A172 (cell line): ENCODE measurements at places on chromosomes 5 and 9. TPM values are rescaled to one million over a fixed set of nuclear protein-coding genes. Genes with fewer than 3 reads are reported as not detected.

DNA sequence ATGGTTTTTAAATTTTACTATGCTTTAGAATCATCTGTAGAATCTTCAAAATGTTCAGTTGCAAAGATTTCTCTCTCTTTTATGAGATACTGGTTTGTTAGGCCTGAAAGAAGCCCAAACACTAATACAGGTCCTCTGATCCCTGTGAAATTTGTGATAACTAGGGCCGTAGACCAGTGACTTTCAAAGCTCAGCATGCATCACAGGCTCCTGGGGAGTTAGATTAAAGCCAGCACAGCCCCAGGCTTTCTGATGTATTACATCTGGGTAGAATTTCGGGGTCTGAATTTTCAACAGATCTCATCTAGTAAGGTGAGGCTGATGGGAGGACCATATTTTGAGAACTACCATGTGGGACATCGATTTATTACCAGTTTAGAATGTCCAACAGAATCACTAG lies 194.1 kb upstream of the PTPRD start:
- no peak for DNase-seq

Gene IRX2
- total RNA-seq = not detected in 2 replicates

DNA sequence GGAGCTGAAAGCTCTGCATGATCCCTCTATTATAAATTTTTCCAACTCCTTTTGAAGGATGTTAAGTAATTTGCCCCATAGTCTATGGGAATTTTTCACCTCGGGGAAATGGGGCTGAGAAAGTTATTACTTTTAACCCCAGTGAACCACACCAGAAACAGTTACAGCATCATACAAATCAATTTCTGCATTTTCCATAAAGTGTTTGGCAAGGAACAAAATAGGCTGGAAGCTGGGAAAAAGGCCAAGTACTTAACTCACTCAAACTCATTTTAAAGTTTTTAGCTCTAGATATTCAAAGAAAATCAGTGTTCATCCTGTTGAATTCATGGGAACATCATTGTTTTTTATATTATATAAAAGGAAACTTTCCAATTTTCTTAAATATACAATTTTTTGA lies 160.9 kb downstream of the SH3GL2 start:
- no peak for DNase-seq

DNA sequence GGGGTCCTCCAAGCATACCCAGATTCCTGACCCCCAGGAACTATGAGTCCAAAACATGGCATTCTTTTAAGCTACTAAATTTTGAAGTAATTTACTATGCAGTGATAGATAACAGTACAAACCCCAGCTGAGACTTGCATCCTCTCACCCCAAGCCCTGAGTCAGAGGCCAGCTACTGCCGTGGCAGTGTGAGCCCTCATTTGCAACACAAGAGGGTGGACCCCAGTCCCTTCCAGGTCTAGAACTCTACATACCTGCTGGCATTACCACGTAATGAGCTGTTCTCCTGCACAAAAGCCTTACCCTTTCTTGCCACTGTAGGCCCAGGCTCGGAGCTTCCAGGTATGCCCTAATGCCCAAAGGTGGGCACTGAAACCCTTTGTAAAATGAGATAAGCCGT lies 108.6 kb upstream of the ERCC6L2 start:
- no peak for DNase-seq

DNA sequence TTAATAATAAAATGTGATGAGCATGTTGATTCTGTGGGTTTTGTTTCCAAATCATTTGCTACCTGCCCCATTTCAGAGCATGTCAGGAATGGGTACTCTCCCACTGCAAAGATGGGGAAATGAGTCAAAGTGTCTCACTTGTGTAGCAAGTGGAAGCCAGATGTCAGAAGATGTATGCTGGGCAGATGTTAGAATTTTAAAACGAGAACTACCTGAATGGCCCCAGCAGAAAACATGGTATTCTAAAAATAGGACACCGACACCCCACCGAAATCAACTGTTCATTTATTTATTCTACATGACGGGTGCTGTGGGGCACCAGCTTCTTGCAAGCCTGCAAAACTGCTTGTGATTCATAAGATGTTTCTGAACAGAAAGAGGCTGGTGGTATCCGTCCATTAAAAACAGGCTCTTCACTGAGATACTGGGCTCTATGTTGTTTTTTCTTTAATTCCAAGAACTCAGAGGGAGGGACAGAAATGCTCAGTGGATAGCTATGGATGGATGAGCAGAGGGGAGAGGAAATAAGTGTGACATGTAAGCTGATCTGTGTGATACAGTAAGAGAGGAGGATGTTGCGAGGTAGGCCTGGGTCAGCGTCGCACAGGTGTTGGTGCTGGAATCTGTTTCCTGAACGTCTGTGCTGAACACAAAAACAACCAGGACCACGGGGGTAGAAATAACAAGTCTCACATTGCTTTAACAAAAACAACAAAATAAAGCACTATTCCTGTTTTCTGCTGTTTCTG lies 157.2 kb downstream of the EFNA5 start:
- no peak for DNase-seq

DNA sequence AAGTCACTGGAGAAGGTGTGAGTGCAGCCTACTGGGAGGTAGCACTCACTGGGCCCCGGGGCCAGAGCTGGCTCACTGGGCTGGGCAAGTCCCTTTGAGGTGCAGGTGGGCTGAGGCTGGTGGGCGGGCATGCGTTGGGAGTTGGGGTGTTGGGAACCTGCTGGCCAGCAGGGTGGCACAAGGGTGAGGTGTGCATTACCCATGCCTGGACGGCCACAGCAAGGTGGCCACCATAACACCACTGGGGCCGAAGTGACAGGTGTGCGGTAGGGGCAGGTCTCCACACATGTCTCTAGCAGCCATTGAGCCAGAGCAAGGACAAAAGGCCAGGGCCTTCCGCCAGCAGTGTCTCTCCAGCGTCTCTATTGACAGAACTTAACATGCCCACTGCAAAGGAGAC lies 22.6 kb downstream of the PRRT1B start:
- DNase-seq = no peak

DNA sequence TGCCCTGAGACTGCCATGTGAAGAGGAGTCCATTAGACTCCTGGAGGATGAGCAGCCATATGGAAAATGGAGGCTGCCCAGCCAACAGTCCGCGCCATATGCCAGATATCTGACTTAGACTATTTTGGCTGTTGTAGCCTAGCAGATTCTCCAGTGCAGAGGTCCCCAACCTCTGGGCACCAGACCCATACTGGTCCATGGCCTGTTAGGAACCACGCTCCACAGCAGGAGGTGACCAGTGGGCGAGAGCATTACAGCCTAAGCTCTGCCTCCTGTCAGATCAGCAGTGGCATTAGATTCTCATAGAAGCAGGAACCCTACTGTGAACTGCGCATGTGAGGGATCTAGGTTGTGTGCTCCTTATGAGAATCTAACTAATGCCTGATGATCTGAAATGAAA lies 851.9 kb downstream of the NR2F1-AS1 start:
- no peak for DNase-seq

Gene ZDHHC11B
- total RNA-seq = 0.26 and 2.3 TPM in 2 replicates

- no peak for DNase-seq
Measured at GRCh38 chr5:66322786-66323528, 178.9 kb downstream of the SREK1 start.

DNA sequence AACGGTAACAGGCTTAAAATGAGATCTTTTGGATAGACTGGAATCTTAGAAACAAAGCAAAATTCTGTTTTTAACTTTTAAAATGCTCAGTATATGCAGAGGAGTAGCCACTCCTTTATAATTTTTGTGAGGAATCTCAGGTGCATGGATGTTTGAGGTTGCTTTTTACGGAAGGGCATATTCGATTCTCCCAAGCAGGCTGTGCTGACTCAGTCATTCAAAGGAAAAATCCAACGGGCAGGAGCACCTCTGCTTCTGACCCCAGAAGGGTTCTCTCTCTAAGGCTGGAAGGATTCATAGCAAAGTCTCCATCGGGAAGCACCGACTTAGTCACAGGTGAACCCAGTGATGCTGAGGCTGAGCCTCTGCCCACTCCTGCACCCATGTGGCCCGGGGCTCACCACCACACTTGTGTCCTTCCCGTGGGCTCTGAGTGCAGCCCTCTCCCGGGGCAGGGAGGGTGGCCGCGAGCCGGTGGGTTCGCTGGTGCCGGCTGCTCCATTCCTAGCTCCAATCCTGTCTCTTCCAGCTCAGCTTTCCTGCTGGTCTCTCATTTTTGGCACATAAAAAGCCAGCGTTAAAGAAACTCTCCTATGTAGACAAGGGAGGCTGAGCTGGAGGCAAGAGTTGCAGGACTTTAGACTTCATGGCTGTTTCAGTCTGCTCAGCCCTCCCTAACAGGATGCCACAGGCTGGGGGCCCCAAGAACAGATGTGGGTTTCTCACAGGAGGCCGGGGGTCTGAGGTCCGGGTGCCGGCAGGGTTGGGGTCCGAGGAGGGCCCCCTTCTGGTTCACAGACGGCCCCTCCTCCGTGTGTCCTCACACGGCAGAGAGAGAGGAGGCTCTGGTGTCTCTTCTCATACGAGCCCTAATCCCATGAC lies 135.6 kb upstream of the LPCAT1 start:
- DNase-seq = no peak

GRCh38 chr5:126166368-126166767 lies 256.8 kb upstream of the GRAMD2B start:
- no peak for DNase-seq

Gene BTNL3
- total RNA-seq = not detected in 2 replicates

- DNase-seq = no peak
Measured at GRCh38 chr5:27568811-27569210, 530.4 kb upstream of the CDH9 start.

- no peak for DNase-seq
Measured at GRCh38 chr9:99235926-99236634, 14.0 kb downstream of the SEC61B start.

Gene BARHL1
- total RNA-seq = not detected in 2 replicates

- peak; percentile 50 for DNase-seq
Measured at GRCh38 chr9:131361202-131361833, 32.6 kb upstream of the PRRC2B start.

DNA sequence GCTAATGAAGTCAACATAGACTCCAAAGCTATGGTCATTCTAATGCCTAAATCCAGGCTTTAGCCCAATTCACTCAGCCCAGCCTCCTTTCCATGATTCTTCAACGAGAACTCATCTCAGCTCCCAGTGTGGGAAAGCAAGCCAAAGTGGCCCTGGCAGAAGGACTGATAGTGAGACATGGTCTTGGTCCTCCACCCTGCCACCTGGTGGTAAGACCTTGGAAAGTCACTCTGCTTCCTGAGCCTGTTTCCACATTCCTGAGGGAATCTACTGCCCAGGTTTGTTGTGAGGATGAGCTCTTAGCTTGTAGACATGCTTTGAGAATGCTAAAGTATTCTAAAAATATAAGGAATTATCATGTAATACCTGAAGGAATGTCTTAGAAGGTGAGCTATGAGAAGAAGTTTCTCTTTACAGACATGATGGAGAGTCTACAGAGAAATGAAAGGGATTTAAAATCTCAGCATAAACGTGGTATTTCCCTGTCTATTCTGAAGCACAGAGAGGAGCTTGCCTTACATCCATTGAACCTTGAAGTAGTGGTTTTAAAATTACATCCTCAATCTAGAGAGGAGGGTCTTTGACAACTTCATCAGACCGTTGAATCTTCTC lies 173.5 kb downstream of the TRIM32 start:
- DNase-seq = peak; percentile 35

DNA sequence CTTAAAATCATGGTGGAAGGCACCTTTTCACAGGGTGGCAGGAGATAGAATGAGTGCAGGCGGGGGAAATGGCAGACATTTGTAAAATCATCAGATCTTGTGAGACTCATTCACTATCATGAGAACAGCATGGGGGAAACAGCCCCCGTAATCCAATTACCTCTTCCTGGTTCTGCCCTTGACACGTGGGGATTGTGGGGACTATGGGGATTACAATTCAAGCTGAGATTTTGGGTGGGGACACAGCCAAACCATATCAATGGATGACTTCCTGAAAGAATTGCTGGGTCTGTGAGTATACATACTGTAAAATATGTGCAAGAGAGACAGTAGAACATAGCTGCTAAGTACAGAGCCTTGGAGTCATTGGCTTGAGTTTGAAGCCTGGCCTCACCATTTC lies 47.0 kb downstream of the KIAA1958 start:
- no peak for DNase-seq

- no peak for DNase-seq
Measured at GRCh38 chr9:125754096-125754495, 6.9 kb downstream of the PBX3 start.

Gene OLFML2A
- 12.0 and 18.0 TPM in 2 replicates for total RNA-seq

Gene CNOT6
- 18.4 and 21.2 TPM in 2 replicates for total RNA-seq

Gene PCDHB7
- 5.2 and 6.9 TPM in 2 replicates for total RNA-seq

DNA sequence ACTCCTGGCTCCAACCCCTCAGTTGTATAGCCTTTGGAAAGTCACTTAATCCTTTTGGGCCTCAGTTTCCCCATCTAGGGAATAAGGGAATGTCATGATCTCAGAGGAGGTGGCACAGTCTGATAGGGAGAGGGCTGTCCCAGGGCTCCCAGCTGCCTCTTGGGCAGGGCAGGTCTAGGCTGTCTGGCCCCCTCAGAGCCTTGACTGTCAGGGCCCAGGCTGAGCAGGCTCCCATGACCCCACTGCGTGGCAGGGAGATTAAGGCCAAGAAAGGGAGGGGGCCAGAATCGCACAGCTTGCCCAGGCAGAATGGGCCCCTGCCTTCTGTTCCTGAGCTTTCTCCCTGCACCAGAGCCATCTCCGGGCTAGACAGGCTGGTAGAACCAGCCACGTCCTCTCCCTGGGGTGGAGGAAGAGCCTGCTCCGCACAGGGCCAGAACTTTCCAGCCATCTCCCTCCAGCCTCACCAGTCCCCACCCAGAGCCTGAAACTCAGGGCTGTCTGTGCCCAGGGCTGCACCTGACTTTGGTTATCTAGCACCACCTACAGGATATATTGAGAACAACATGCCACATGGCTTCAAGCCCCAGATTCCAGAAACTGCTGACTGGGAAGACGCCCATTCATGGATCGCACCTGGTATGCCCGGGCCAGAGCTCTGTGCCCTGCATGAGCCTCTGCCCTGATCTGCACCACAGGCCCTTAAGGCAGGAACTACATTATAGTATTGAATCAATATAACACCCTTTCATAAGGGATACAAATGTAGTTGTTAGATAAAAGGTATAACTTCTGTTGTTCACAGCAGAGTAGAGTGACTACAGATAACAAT lies 32.1 kb downstream of the NAIF1 start:
- DNase-seq = peak; percentile 89

Gene CORO2A
- 12.4 and 12.5 TPM in 2 replicates for total RNA-seq

Gene GFRA3
- total RNA-seq = not detected in 2 replicates

- DNase-seq = no peak
Measured at GRCh38 chr5:145980259-145980658, 43.9 kb downstream of the SH3RF2 start.

- no peak for DNase-seq
Measured at GRCh38 chr5:126490167-126490940, 67.1 kb downstream of the GRAMD2B start.

GRCh38 chr9:129427149-129427548 lies 193.8 kb downstream of the C9orf50 start:
- no peak for DNase-seq

DNA sequence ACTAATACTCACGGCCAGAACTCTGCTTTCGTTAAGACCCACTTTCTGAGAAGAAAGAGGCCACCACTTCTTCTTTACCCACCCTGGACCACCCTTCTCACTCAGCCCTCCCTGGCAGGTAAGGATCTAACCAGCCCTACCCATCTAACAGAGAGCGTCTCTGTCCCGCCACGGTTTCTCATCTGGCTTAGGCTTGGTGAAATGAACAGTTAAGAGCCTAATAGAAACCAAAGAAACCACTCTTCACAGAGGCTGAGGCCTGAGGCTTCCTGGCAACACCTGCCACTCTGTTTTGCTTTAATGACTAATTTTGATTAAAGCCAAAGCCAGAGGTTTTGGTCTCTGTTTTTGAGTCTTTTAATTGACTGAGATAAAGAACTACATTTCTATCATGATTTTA lies 354.1 kb upstream of the SLC30A5 start:
- DNase-seq = no peak
